ENCODE measurements at places on chromosomes 2 and 18. TPM values are rescaled to one million over a fixed set of nuclear protein-coding genes. Genes with fewer than 3 reads are reported as not detected.

DNA sequence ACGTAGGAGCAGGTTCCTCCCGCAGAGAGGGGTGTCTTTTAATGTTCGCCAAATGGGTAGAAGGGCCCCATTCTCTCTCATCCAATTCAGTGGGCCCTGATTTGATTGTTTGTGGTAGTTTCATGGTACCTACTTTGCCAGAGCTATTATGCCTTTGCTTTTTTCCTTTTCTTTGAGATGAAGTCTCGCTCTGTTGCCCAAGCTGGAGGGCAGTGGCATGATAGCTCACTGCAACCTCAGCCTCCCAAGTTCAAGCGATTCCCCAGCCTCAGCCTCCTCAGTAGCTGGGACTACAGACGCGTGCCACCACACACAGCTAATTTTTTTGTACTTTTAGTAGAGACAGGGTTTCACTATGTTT, 59.7 kb downstream of the DDX1 start:
- ATAC-seq: no peak

DNA sequence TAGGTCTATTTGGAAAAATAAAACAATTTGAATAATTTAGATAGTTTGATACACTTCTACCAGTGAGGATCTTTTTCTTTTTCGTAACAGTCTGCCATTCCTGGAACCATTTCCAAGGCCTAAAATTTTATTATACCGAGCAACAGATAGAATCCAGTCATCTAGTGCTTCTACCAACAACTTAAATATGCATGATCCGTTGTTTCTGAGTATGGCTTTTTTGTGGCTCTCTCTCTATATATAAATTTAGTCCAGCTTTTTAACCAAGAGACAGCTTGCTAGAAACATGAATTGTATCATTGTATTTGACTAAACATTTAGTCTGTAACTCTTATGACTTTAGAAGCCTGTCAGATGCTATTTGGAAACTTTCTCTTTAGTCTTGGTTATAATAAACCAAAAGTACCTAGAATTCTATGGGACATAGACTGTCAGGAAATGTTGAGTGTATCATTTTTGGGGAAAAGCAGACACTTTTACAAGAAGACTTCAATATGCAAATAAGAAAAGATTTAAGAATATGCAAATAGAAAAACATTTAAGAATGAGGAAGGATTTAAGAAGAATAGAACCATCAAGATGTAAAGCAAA, 161.4 kb downstream of the ZEB2 start:
- no peak for ATAC-seq

DNA sequence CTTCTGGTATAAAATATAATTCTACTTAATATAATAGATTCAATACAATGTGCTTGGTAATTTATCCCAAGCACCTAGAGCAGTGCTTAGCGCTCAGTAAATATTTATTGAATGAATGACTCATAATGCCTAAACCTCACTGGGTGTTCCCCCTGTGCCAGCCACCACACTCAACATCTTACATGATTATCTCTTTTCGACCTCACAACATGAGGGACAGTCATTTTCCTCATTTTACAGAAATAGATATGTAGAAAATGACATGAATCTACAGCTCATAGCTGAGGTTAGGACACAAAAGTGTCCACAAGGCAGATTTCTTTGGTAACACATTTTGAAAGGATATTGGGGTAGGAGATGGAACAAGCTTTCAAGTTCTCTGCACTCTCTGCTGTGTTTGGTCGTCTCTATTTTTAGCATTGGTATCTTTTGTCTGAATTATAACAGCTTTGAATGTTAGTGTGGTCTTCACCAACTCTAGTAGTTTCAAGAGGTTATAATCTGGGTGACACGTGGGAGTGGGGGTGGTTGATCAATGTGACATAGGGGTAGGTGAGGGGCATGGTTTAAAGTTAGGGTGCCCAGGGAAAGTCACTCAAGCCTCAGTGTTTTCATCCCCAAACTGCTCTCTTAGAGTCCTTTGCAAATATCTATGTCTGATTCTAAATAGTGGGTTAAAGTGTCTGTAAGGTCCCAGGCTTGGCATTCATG, 9.8 kb downstream of the MYOM1 start:
- no peak for ATAC-seq

- ATAC-seq: no peak
Observed at GRCh38 chr2:68855550-68855949, 15.6 kb downstream of the BMP10 start.

DNA sequence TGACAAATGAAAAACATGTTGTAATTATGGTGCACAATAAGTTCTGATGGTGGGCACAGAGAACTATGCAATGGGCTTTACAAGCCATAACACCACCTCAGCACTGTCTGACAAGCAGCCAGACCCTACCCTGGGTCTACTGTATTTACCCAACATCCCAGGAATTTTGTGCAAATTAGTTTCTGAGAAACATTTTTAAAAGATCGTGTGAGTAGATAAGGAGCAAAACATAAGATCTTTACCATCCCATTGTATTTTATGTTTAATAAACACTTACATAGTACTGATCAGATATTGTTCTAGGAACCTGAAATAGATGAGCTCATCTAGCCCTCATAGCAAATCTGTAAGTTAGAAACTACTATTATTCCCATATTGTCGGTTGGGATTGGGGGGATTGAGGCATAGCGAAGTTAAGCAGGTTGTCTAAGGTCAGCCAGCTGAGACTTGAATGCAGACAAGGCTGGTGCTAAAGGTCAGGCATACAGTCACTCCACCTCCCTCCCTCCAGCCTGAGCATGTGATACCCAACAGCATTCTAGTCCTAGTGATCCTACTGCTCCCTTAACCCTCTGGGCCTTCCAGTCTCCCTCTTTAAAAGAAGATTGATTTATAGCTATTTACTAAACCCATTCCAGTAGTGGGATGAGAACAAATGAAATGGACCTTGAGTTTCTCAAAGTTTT, 67.4 kb upstream of the STAM2 start:
- ATAC-seq: no peak

DNA sequence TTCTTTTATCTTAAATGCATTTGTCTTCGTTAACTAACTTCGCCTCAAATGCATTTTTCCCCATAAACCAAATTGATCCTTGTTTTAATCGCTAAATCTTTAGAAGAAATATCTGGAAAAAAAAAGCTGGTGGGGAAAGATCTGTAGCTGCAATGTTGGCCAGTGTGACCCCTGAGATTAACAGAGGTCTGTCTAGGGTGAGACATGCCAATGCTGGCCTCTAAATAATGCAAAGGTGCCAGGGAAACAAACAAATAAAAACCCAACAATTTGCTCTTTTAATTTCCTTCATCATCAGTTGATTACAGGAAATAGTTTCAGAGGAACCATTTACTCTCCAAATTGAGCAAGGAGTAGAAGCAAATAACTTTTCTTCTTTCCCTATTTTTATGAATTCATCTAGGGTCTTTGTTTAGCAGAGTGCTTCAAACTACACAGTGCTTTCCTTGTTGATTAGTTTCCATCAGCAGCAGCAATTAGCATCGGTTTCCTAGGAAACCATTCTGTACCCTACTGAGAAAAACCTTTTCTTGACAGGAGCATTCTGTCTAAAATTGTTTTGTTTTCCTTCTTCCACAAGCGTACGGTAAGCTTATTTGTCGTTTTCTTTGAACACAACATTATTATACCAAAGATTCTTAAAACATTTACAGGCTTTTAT, 100.5 kb upstream of the UNC80 start:
- peak; percentile 79 for ATAC-seq

GRCh38 chr2:112699984-112700667, 20.7 kb upstream of the NT5DC4 start:
- no peak for ATAC-seq

- peak; percentile 55 for ATAC-seq
Observed at GRCh38 chr2:151891566-151892194, 63.5 kb upstream of the ARL5A start.

GRCh38 chr2:120418174-120418787, 72.3 kb downstream of the INHBB start:
- ATAC-seq: no peak

DNA sequence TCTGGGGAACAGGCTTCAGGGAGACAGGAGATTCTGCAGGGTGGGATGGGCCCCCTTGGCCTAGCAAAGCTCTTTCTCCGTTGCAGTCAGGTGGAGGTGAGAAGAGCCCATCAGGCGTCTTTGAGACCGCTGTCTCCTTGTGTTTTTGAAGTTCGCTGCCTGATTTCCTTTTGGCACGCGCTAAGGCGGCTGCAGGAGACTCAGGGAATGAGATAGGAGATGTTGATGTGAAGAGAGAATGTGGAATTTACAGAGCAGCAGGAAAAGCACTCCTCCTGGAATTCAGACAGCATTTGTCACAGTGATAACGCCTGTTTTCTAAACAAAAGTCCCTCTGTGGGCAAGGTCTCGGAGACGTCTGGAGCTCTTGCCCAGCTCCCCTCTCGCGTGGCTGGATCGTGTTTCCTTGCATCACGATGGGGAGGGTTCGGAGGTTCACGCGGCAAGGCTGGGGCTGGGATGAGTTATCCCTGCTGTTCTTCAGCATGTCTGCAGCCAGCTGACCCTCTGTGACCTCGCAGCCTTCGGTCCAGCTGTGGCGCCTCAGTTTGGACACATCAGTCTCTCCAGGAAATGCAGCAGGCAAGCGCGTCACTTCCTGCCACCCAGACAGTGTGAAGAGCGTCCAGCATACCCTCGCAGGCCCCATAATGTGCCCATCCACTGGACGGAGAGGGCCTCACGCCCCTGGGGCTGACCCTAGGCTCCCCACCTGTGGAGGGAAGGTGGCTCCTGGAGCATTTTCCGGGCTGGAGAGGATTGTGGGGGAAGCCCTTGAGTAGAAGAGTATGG, 30.2 kb downstream of the GLI2 start:
- ATAC-seq: peak; percentile 74

- no peak for ATAC-seq
Observed at GRCh38 chr2:25204190-25204838, 35.9 kb upstream of the POMC start.

GRCh38 chr18:39622431-39622830, 2056.8 kb upstream of the CELF4 start:
- ATAC-seq: no peak

DNA sequence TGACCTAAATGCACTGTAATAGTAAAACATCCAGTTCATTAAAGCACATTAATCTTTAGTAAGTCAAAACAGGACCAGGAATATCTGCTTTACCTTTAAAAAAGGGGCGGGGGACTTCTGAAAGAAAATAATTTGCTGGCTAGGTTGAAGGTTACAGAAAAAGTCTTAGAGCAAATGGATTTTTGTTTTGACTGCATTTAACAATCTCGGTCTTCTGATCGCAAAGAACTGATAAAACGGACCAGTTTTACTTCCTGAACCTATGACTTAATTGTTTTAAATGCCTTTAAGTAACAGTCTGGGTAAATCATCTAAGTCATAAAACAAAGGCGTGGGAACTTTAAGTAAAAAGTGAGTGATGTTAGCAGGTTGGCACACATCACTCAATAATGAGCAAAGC, 783 bp downstream of the BUB1 start:
- no peak for ATAC-seq

- no peak for ATAC-seq
Observed at GRCh38 chr2:98099939-98100743, 13.2 kb downstream of the VWA3B start.

The ABCB6 gene
- total RNA-seq: 38.8 TPM

The TTC21B gene
- 17.5 TPM for total RNA-seq

The SLC9A4 gene
- total RNA-seq: 0.13 TPM

The TRABD2A gene
- 2.4 TPM for total RNA-seq

The TUBA4B gene
- 0.13 TPM for total RNA-seq

The ERBB4 gene
- total RNA-seq: 13.2 TPM

All from motor neuron (in vitro differentiated cells).